ENCODE measurements at places on chromosomes 12 and 14.

DNA sequence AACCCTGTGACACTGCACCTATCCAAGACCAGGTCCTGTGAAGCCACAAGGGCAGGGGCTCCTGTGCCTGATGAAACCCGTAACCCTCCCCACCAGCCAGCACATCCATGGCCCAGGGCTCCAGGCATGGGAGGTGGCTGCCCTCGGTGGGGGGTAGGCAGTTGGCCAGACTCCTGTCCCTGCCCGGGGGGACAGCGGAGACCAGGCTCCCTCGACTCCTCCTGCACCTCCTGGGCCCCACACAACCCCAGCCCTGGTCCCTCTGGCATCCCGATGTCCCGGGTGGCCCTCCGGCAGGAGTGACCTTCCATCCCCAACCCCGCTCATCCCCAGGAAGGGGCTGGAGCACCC is 11.4 kb downstream of the AKT1 start:
- no peak for DNase-seq

GRCh38 chr12:33763331-33763730 is 259.0 kb upstream of the ALG10 start:
- no peak for DNase-seq

GRCh38 chr14:103190741-103191140 is 67.5 kb downstream of the TNFAIP2 start:
- DNase-seq = no peak

DNA sequence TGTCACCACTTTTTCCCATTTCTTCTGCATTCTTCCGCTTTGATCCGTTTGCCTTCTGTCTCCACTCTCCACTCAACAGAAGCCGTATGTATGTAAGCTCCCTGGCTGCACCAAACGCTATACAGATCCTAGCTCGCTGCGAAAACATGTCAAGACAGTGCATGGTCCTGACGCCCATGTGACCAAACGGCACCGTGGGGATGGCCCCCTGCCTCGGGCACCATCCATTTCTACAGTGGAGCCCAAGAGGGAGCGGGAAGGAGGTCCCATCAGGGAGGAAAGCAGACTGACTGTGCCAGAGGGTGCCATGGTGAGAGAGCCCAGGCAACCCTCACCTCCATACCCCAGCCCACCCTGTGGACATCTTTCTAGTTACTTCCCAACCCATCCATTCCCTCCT is 8.3 kb downstream of the GLI1 start:
- no peak for DNase-seq

DNA sequence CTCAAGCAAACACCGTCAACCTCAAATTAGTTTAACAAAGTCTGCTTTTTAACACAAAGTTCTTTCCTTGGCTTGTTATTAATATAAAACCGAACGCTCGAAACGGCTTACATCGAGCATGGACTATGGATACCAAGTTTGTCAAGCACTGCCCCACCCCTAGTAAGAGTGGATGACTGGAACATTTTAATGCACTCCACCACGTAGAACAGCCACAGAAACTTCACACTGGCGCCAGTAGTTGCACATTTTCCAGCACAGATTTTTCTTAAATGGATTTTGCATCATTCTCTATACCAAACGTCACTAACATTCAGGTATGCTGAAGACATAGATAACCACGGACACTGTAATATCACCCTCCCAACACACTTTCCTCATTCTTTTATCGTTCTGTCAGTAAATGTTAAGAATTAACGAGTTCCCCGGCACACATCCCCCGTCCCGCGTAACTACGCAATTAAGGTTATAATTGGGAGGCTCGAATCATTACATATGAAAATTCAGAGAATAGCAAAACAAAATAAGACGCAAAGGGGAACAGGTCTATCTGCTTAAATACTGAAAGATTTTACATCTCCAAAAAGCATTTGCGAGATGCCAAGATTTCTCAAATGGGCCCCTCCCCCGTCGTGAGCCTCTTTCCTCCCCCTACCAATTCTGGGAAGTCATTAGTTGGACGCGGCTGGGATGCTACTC is 990 bp downstream of the FERMT2 start:
- no peak for DNase-seq

DNA sequence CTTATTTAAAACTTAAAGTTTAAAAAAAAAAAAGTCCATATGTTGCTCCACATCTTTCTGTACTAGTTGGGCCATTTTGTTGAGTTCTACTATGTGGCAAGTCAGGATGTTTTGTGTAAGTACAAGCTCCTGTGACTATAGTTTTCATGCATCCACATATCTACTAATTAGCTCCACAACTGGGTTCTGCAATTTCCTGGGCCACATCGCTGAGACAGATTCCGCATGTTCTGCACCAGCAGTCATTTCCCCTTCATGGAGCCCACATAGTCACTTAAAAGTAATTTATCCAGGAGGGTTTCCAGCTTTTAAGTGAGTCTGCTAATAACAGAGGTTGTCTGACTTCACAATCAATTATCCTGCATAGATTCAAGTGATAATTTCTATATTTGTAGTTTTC is 461.4 kb downstream of the ZFP36L1 start:
- DNase-seq = no peak

GRCh38 chr12:113818283-113818682 is 147.8 kb downstream of the RBM19 start:
- DNase-seq = no peak

DNA sequence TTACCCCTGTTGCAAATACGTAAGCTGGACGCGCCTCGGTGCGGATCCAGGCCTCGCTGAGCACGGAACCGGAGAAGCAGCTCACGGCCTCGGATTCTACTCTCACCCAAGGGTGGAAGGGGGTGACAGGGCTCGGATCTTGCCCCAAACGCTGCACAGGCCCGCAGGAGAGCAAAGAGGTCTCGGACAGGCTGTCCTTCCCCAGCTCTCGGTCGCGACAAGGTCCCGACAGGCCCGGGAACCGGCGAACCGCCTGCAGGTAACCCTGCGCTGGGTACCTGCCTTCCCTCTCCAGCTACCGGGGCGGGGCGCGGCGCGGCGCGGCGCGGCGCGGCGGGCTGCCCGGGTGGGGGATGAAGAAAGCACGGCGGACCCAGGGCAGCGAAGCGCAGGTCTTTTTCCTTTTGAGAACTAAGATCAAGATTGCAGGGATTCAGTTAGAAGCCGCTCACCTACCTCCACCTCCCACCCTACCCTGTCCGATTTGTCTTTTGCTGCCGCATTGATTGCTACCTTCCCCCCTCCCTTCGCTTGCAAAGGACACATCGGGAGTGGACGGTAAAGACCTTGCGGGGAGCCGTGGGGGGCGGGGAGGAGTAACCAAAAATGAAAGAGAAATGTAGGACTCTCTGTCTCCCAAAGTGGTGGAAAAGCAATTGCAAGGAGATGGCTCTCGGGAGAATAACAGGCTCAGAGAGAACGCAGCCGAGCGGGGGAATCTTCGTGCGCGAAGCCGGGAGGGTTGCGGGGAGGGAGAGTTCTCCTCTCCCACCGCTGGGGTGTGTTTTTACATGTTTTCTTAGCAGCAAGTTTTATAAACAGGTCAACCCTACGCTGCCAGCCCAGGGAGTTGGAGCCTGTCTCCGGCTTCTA is 8.4 kb upstream of the TBX3 start:
- no peak for DNase-seq

GRCh38 chr12:3199551-3200031 is 122.4 kb downstream of the TSPAN9 start:
- no peak for DNase-seq

- DNase-seq = no peak
These were observed 493.8 kb downstream of the FUT8 start for GRCh38 chr14:65906344-65906743.

DNA sequence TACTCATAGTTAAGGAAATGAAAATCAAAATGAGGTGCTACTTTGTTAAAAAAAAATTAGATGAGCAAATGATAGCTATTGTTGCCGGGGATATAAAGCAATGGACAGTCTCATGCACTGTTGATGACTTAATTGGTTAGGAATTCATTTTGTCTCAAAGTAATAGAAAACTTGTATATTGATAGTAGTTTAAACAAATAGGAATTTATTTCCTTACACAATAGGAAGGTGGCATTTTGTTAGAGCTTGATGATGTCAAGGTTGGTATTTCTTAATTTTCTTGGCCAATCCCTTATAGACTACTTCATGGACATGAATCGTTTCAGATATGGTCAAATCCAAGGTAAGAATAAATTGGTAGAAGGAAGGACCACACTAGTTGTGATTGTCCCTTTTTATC is 7.8 kb downstream of the PRPF39 start:
- DNase-seq = no peak

DNA sequence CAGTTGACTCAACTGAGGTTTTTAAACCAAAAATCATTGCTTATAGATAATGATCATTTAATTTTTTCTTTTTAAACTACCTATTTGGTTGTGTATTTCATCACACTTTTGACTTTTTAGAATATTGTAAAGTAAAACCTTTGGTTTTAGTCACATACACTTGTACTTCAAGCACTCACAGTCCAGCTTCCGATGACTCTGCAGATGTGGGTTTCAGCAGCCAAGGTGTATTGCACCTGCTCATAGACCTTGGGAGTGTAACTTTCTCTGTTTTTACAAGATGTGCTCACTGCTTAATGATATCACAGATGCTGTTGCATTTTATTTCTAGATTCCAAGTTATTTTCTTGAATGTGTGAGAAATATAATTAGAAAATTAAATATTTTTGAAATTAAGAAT is 188.3 kb upstream of the SLC38A2 start:
- DNase-seq = no peak

DNA sequence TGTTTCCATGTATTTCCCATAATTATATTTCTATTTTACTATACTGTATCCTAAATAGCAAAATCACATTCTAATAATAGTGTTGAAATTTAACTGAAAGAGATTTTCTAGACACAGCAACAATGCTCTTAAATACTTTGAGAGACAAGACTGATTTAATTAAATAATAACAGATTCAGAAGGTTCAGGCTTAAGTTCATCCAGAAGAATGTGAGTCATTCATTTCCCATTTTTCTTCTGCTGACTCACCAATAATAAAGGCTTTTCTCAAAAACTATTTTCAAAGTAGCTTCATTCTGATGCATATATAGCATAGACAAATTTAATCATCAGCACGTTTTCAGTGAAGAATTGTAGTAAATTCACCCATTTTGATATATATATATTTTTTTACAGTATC is 481.4 kb downstream of the MDGA2 start:
- DNase-seq = no peak

DNA sequence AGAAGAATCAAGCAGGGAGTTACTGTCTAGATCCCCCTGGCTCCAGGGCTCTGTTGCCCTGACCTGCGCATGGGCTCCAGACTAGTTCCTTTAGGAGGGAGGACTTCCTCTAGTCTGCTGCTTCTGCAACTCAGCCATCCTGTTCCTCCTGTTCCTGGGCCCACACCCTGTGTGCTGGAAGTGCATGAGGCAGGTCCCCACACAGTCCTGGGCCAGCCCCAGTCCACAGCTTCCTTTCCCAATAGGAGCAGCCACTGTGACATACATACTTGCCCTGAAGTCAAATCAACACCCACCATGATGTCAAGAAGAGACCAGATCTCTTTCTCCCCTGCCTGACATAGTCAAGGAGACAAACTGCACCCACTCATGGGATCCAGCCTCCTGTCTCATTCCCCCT is 1.3 kb downstream of the SDR9C7 start:
- no peak for DNase-seq

DNA sequence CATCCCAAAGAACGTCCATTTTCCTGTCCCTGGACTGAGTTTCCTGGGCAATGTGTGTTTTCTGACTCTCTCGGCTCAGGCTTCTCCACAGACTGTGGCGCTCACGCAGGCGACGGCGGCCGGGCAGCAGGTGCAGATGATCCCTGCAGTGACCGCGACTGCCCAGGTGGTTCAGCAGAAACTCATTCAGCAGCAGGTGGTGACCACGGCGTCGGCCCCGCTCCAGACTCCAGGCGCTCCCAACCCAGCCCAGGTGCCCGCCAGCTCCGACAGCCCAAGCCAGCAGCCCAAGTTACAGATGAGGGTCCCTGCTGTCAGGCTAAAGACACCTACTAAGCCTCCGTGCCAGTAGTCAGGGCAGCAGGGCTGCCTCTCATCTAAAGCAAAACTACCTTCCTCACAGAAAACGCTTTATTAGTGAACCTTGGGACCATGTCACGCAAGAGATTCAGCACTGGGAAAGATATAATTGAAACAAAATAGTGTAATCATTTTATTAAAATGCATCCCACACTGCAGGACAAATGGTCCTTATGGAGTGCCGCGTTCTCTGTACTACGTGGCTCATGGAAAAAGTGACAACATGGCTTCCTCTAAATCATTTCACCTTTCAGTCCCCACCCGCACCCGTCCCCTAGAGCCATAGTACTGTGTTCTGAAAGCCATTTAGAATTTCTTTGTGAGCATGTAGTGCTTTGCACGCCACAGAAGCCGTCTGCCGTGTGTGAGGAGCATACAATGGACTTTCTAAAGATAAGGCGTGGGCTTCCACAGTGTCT is 66.6 kb downstream of the DDX51 start:
- no peak for DNase-seq

- DNase-seq = no peak
These were observed 88.8 kb upstream of the GTF2A1 start for GRCh38 chr14:81309511-81309910.

GRCh38 chr12:120757226-120757742 is 31.7 kb downstream of the ACADS start:
- DNase-seq = no peak

DNA sequence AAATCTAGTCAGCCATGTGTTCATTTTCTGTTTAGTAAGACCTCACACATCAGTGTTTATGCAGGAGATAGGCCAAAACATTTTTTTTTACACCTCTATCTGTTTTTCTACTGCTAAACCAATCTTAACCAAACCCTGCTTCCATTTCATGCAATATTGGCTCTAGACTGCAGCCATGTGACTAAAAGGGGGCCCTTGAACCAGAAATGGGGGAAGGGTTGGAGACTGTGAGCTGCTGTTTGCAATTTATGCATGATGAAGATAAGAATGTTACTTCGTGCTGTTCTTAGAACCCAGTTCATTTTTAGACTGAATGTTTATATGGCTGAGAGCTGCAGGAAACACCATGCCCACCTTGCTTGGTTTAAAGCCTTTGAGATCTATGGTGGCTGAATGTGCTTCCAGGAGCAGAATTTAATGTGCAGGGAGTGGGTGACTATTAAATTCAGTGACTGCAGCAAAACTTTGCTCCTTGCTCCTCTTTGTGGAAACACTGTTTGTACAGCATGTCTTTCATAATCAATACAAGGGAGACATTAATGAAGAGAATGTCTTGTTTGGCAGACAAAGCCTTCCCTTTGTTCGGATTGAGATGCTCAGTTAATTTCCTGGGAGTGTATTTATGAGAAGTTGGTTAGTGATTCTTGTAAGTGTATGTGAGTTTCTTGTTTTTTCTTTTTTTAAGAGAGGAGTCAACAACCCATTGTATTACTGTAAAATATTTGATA is 53.6 kb downstream of the CHST11 start:
- DNase-seq = no peak

GRCh38 chr14:94367347-94368242 is 20.8 kb downstream of the SERPINA1 start:
- DNase-seq = no peak

DNA sequence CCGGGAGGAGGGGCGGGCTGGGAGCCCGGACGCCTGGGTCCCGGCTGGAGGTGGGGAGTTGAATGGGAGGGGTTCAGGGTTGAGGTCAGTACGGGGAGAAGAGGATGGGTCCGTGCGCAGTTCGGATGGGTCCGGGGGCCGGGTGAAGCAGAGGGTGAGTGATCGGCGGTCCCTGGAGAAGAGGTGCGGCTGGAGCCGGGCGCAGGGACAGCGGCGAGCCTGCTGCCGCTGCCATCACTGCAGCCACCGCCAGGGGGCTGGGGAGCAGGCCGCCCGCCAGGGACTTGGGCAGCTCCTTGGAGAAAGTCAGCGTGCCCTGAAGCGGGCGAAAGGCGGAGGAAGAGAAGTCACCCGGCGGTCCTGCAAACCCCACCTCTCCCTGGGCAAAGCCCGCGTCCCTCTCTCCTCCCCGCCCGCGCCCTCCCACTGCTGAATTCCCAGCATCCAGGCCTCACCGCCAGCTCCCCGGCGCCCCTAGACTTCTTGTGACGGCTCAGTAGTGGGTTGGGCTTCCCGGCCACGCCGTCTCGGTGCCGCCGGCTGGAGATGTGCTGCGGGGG is 6.0 kb upstream of the GPR84 start:
- DNase-seq = no peak

Measured in stimulated activated CD8-positive, alpha-beta memory T cell treated with anti-CD3 and anti-CD28 coated beads, Interleukin-7, amount 100 ng/mL, for 1 hour (primary cell).